ENCODE measurements at places on chromosomes 1 and 21.
A peak's percentile ranks its signal among the peaks of the same experiment; 100 is the strongest.

GRCh38 chr1:165666152-165666825 is 32.1 kb downstream of the ALDH9A1 start:
- DNase-seq = no peak

GRCh38 chr1:236156512-236157208 is 14.3 kb downstream of the GPR137B start:
- peak; percentile 86 for DNase-seq

DNA sequence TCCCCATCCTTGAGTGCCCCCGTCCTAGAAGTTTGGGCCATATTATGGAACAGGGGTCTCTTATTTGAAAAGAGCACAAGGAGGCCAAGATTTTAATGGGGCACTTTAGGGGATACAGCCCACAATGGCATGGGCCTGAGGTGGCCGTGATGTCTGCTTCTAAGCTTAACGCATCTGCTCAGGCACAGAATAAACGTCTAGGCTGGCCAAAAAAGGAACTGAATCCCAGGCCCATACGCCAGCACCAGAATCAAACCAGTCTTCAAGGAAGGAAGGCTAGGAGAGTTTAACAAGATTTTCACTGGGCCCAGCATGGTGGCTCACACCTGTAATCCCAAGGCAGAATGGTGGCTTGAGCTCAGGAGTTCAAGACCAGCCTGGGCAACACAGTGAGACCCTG is 9.2 kb upstream of the SARS1 start:
- no peak for DNase-seq

GRCh38 chr1:56472860-56473259 is 106.5 kb downstream of the PLPP3 start:
- peak; percentile 72 for DNase-seq

DNA sequence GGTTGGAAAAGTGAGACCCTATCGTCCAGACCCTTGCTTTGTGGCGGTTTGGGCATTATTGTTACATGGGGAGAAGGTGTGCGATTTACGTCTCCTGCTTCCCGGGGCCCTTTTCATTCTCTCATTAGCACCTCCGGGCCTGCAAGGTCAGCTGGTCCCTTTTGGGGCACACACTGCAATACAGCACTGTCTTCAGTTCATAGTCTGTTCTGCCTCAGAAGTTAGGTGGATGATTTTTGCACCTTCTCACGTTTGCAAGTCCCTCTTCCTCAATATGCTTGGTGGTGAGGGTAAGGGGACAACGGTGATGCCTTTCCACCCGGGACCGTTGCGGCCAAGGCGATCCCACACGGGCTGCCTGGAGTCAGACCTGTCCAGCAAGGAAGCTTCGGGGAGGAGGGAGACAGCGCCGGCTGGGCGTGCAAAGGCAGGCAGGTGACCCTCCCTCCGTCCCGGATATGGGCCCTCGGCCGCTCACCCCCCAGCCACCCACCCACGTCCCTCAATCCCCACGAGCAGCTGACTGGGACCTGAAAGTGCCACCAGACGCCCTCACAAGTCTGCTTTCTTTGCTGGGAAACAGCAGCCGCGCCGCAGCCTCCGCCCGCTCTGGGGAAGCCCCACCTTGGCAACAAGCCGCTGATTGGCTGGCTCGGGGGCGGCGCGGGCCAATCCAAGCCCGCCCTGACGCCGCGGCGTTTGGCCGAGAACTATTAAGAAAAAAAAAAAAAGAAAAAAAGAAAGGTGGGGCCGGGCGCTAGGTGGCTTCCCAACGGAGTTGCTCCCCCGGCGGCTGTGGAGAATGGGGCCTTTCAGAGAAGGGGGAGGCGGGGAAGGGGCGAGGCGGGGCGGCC is 21.7 kb downstream of the BTG2 start:
- DNase-seq = peak; percentile 96

All from OCI-LY7 (cell line).